HAP-1 (cell line): ENCODE measurements at places on chromosomes 2 and 18.

- DNase-seq: no peak
These were observed 45.6 kb downstream of the TWIST2 start for GRCh38 chr2:238893349-238894000.

DNA sequence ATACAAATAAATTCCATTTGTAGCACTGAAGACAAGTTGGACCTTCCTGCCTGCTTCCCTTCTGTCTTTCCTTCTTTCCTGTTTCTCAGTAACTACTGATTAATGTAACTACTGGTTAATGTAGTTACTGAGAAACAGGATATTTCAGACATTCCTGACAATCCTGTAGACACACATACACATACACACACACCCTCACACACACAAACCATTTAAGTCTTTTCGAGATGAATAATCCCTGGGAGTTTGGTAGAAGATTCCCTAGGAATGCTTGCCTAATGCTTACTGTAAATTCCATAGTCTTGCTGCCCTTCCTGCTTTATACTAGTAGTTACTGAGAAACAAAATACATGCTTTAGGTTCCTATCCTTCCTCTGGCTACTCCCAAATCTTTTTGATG is 83.9 kb downstream of the PIK3C3 start:
- no peak for DNase-seq

- DNase-seq: no peak
These were observed 13.4 kb upstream of the ARHGEF4 start for GRCh38 chr2:130823171-130823885.

- no peak for DNase-seq
These were observed 409.1 kb downstream of the TNS1 start for GRCh38 chr2:217593732-217594131.

DNA sequence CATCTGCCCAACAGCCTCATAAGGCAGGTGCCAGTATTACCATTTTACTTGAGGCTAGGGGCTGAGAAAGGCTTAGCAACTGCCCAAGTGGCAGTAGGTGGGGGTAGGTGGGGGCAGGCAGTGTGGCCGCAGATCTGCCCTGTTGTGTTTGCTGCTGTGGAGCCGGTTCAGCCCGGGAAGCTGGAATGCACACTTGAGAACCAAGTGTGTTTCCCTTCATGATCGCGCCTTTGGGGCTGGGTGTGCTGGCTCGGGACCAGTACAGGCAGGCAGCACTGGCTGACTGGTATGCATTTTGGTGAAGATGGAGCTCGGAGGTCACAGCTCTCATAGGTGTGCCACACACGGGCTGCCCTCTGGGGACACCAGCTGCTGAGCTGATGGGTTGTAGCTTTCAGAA is 85.1 kb downstream of the CABLES1 start:
- DNase-seq: no peak

DNA sequence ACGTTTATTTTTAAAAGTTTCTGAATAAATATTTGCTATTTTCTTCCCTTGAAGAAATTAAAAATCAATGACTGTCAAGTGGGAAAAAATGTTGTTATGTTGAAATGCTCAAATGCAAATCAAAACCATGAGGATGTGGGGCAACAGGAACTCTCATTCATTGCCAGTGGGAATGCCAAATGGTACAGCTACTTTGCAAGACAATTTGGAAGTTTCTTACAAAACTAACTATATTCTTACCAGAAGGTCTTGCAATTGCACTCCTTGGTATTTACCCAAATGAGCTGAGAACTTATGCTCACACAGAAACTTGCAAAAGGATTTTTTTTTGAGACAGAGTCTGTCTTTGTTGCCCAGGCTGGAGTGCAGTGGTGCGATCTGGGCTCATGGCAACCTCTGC is 7.4 kb upstream of the ACTG2 start:
- DNase-seq: no peak

- no peak for DNase-seq
These were observed 39.7 kb downstream of the TFCP2L1 start for GRCh38 chr2:121245120-121245820.

DNA sequence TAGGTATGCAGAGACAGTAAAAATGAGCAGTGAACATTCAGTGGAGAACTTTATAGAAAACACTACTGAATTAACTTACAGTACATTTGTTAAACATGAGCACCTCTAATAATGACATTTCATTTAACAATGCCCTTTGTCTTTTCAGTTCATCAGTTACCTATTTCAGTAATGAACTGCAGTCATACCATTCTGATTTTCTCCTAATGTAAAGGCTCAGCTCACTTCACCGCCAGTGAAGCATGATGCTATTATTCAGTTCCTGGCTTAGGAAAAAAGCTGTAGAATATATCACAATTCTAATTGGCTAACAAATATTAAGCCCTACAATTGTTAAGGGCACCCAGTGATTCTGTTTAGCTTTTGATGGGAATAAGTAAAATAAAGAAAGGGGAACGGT is 37.1 kb upstream of the CCDC93 start:
- DNase-seq: no peak

GRCh38 chr2:121532894-121533293 is 2.2 kb downstream of the RNU4ATAC start:
- DNase-seq: no peak
